ENCODE measurements at places on chromosomes 1 and 21. TPM values are rescaled to one million over a fixed set of nuclear protein-coding genes. Genes with fewer than 3 reads are reported as not detected.

Gene S100A9
- 1,998 TPM for total RNA-seq

- DNase-seq, result no peak
These were observed 10.2 kb downstream of the SLC45A3 start for GRCh38 chr1:205670150-205670446.

DNA sequence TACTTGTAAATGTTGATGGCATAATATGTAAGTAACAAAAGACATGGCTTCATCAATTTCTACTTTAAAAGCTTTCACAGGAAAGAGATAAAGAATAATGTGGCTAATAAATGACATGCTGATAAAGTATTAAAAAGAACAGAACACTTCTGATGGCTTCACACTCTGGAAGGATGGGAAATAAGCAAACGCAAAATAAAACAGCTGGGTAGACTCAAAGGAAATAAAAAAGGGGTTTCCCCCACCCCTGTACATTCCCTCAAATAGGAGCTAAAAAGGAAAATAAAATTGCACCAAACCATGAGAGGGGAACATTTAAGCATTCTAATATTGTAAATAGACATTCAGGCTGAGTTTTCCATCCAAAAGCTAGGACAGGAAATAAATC is 27.0 kb upstream of the DYRK1A start:
- no peak for DNase-seq

- DNase-seq, result no peak
These were observed 6.1 kb upstream of the ADORA1 start for GRCh38 chr1:203121186-203122015.

DNA sequence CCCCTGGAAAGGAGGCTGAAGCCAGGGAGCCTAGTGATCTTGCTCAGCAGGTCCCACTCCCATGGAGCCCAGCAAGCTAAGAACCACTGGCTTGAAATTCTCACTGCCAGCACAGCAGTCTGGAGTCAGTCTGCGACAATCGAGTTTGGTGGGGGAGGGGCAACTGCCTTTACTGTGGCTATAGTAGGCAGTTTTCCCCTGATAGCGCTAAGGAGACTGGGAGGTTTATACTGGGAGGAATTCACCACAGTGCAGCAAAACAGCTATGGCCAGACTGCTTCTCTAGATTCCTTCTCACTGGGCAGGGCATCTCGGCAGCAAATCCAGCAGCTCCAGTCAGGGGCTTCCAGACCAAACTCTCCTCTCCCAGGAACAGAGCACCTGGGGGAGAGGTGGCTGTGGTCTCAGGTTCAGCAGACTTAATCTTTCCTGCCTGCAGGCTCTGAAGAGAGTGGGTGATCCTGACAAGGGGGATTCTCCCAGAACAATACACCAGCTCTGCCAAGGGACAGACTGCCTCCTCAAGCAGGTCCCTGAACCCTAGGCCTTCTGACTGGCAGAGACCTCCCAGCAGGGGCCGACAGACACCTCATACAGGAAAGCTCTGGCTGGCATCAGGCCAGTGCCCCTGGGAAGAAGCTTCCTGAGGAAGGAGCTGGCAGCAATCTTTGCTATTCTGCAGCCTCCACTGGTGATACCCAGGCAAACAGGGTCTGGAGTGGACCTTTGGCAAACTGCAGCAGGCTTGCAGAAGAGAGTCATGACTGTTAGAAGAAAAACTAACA is 548.5 kb upstream of the NEGR1 start:
- DNase-seq, result no peak

- DNase-seq, result no peak
These were observed 401.1 kb upstream of the CHRM3 start for GRCh38 chr1:238985312-238985711.

GRCh38 chr1:9808459-9808858 is 15.3 kb downstream of the CLSTN1 start:
- DNase-seq, result no peak

DNA sequence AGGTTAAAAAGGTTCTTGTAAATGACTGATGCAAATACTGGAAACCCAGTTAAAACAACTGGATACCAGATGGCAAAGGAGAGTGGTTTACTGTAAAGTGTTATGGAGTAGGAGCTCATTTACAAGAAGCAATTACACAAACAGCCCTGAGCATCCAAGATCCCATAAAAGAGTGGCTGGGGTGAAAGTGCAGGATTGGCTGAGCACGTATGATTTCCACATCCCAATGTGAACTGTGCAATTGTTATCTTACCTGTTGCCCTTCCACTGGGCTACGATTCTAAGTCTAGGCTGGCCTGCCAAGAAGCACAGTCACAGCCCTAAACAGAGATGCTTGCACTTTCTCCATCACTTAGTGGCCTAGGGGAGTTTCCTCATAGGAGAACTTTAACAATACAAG is 277.6 kb upstream of the RUNX1 start:
- no peak for DNase-seq
